ENCODE measurements at places on chromosomes 5 and 9. TPM values are rescaled to one million over a fixed set of nuclear protein-coding genes. Genes with fewer than 3 reads are reported as not detected.

Gene GFRA3
- 0.82 TPM for total RNA-seq

Gene CMBL
- 50.4 TPM for total RNA-seq

Gene PCDHGB2
- total RNA-seq: 8.8 TPM

Gene PAEP
- not detected for total RNA-seq

Gene SPATA31D1
- total RNA-seq: not detected

Gene CARTPT
- total RNA-seq: not detected

Gene ARHGEF37
- 22.8 TPM for total RNA-seq

Gene SOX30
- 0.08 TPM for total RNA-seq

Gene GTF3C5
- total RNA-seq: 36.0 TPM

Gene PCDHA4
- 0.11 TPM for total RNA-seq

Gene MAMDC4
- 13.4 TPM for total RNA-seq

Gene COL15A1
- total RNA-seq: 45.4 TPM

Gene GPR151
- total RNA-seq: not detected

Measured in left ventricle myocardium inferior (tissue), 1 donor.